SK-N-SH (cell line): ENCODE measurements at places on chromosomes 2 and 18.

DNA sequence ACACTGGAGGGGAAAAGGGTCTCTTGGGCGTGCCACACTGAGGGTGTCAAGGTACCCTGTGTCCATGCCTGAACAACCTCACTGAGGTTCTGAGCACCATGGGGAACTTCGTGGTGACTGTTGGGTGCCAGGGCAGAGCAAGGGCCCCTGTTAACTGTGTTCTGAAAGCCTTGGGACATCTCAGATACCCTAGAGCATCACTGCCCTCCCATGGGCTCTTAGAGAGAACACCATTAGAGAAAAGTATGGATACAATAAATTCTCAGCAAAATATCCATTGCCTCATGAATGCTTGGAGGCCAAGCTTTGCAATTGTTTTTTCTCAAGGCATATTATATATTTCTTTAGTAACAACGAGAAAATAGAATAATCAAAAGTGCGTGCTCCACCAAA is 488.5 kb upstream of the NRP2 start:
- DNase-seq = no peak

GRCh38 chr2:132837769-132838168 is 167.8 kb upstream of the LYPD1 start:
- DNase-seq = no peak

- no peak for DNase-seq
These were observed 10.5 kb upstream of the IKZF2 start for GRCh38 chr2:213161759-213162515.

DNA sequence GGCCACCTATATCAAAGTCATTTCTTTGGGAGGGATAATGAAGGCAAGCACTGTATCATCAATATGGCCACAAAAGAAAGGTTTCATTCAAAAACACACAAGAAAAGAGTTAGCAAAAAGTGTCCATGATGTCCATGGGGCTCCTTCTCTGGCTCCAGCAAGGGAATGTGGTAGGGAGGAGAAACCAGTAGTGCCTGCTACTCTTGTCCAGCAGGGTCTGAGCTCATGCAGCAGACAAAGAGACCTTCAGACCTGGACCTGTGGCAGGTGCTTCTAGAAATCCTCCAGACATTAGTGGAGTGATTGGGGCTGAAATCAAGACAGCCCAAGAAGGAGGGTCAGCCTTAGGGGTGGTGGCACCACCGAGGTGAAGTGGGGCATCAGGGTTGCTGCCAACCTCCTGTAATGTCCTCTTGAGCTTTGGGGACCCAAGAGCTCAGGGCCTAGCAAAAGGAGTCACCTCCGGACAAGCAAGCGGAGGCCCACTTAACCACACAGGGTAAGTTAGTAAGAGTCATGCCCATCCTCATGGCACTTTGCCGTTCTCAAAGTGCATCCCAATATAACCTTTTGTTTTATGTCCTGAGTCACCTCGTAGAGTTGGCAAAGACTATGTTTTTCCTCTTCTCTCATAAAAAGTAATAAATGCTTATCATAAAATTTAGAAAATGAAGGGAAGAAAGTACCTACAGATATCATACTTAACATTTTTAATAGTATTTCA is 112.6 kb upstream of the YPEL5 start:
- DNase-seq = no peak

DNA sequence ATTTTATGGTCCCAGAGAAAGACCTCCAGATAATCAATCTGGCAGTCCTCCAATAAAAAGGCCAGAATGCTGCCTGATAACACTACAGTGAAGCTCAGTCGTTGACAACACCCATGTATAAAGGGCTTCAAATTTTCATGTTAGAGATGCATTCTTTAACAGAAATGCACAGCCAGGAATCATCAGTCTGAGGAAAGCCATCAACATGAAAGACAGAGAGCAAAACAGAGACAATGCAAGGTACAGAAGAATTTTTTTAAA is 13.8 kb downstream of the BABAM2 start:
- no peak for DNase-seq

- no peak for DNase-seq
These were observed 19.5 kb upstream of the ZNF516 start for GRCh38 chr18:76514573-76514972.

DNA sequence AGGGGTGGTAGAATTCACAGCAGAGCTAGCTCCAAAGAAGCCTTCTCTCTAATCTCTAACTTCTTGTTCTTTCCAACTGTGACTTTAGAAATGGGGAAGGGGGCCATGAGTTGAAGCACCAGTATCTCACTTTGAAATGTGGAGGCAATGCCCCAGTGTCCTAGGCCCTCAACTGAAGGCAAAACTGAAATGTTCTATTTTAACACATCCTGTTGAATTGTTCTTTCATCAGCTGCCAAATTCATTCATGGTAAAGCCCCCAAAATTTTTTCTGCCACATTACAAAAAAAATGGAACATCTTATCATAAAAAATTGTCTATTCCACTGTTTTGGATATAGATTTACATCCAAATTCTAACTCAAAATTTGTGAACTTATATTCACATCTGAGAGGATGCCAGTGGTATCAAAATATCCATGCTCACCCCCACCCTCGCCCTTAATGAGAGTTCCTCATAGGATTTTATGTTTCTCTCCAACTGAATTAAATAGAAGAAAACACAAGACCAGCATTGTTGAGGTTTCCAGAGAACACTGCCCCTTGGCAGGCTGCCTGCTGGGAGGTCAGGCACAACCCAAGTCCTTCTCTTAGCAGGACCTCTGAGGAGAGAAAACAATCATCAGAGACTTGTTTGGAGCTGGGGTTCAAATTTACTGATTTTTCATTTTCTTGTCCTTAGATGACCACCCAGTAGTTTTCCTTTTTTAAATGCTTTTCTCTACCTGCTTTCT is 147.4 kb upstream of the PGAP1 start:
- no peak for DNase-seq

DNA sequence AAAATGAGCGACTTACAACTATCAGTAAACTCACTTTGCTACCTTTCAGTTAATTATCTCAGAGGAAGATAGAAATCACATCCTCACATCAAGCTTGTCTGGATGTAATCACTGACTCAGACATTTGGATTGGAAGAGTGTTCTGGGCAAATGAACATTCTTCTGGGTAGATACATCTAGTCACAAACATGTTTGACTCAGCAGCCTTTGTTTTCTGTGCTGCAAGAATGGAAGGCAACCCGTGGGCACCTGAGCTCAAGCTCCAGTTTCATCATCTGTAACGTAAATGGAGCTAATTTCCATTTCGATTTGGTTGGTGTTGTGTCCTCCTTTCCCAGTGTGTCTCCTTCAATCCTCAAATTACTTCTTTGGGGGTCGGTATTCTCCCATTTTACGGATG is 58.5 kb downstream of the ACAA2 start:
- no peak for DNase-seq

DNA sequence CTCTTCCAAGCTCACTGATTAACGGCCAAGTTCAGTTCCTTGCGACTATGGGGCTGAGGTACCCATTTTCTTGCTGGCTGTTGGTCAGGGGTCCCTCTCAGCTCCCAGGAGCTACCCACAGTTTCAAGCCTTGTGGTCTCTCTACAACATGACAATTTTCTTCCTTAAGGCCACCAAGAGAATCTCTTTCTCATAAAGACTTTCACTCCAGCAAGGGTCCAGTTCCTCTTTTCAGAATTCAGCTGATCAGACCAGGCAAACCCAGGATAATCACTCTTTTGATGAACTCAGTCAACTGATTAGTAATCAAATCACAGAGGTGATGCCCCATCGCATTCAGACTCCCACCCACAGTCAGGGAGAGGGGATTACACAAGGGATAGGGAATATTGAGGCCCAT is 129.7 kb downstream of the IRS1 start:
- no peak for DNase-seq

DNA sequence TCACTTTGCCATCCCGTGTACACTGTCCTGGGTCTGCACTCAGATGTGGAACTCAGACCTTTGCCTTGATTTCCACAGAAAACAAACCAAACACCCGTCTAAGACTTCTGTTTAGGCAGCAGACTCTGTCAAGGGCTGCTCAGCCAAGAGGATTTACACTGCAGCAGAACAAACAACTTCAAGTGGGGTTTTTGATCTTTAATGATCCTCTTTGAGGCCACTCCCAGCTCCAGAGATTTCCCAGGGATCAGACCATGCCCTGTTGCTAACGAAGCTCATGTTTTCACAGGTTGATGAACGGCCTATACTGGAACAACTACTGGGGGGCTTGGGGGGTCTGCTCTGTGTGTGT is 52.5 kb upstream of the LGALSL start:
- no peak for DNase-seq

- no peak for DNase-seq
These were observed 65.1 kb upstream of the RPRM start for GRCh38 chr2:153543635-153544071.

GRCh38 chr2:11669454-11670291 is at the start of gene NTSR2:
NTSR2 (minus strand) TSS chr2:11670195; CDS start chr2:11670129, 66 bp downstream.
- no peak for DNase-seq

DNA sequence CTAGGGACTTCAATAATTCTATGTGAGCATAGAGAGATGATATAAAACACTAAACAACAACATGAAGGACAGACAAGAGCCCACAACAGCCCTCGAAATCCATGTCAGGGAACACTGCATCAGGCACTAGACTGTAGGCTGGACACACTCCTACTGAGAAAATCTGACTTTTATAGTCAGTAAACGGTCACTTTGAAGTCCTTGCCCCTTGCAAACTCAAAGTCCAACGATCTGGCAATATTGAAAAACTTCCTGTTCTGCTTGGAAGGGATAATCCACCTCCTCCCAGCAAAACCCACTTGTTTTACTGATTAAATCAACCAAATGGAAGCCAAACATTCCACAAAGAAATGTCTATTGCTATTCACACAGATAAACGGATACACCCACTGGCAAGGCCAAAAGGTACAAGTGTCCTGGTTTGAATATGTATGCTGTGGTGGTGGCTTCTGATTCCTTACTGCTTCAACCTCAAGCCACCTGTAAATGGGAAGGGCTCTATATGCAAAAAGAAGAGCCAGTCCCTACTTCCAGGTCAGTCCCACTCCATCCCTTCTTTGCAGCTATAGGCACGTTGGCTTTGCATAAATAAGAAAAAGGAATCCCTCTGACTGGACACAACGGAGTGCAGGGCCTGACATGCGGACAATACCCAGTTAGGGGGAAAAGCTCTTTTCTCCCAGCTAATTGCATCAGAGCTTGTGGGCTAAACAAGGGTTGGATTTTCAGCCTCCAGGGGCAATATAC is 56.6 kb downstream of the STK39 start:
- no peak for DNase-seq

- no peak for DNase-seq
These were observed 316.1 kb downstream of the LNPK start for GRCh38 chr2:175686002-175686401.

DNA sequence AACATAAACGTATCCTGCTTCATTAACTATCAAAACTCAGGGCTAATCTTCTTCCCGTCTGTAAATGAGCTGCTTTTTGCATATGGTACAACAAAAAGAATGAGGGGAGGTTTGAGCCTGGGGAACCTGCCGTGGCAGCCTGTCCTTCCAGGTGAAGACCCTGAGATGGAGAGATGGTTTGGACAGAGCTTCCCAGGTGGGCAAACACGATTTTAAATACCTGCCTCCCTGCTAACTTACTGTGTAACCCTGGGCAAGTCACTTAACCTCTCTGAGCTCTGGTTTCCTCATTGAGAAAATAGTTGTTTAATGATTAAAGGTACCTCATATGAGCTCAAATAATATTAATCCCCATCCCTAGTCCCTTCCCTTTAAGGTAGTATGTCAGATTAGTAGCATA is 9.0 kb downstream of the EMX1 start:
- no peak for DNase-seq

DNA sequence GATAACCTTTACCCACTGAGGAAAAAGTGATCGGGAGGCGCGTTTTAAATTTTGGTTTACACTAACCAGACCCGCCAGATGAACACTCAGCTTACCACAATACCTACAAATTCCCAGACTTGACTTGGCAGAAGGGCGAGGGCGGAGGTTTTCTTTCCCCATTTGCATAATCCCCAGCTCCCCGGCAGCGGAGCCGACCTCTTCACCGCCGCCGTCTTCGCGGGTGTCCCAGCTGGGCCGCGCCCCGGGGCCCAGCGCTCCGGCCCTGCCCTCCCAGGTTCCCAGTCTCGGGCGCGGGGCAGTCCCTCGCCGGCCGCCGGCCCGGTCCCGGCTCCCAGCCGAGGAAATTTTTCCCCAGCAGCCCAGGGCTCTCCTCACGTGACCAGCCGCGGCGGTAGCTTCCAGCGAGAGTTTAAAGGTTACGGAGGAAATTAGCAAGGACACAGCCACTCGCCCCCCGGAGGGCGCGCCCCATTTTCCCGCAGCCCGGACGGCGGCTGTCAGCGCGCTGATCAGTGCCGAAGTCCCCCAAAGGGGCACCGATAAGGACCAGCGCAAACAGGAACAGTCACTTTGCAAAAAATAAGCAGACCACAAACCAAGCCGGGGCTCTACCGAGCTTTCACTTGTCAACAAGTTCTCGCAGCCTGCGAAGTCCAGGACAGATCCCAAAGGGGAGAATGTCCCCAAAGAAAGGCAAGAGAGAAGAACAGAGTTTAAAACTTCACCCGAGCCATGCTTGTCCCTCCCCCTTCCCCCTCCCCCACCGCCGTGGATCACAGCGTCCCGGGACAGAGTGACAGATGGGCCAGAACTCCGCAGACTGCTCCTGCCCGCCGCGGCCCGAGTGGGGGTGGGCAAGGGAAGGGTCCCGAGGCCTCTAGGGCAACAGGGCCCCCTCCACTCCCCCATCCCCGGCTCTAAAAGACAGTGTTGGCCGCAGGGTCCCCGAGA is 1.3 kb upstream of the PRKCE start:
- DNase-seq = peak; percentile 89
